ENCODE measurements at places on chromosomes 5 and 9.

DNA sequence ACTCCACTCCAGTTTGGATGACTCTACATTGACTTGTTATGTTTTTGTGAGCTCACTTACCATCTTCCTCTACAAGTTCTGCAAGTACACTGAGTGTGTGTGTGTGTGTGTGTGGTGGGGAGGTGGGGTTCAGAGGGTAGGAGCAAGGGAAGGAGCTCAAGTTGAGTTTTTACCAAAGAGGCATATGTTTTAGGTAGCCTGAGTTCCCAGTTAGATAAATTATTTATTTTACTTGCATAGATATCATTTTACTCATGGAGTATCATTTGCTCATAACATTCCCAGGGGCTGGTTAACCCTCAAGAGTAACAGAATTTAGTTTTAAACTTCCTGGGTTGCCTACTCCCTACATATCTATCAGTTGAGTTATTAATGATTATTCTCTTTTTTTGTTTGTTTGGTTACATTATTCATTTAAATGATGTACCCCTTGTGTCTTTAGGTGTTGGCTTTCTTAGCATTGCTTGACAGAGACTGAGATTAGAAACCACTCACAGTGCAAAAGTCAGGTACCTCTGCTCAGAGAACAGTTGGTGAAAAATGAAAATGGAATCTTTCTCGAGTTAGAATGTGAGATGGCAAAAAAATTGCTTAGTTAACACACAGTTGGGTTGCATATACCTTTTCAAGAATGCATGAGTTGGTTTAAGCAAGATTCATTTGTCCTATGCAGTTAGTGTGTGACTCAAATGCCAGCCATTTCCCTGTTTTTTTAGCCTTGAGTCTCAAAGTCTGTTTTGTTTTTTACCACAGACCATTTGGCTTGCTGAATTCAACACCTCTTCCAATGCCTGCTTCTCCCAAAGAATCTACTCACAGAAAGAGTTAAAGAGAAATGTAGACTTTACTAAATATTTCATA is 29.2 kb downstream of the TNFSF8 start:
- no peak for DNase-seq

DNA sequence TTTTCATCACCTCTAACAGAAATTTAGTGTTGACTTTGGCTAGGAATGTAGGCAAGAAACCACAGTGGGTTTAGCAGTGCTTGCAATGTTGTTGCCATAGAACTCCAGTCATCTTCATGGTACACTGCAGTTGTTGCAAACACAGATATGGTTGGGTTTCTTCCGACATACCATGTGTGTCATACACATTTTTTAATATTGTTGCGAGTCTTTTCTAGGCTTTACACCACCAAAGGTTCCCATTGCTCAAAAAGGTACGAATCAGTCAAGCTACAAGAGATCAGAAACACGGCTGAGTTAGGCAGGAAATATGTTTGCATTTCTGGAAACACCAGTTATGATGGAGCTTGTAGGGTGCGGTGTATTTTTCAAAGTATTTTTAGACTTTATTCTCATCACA is 172.4 kb downstream of the SYK start:
- DNase-seq, result no peak

DNA sequence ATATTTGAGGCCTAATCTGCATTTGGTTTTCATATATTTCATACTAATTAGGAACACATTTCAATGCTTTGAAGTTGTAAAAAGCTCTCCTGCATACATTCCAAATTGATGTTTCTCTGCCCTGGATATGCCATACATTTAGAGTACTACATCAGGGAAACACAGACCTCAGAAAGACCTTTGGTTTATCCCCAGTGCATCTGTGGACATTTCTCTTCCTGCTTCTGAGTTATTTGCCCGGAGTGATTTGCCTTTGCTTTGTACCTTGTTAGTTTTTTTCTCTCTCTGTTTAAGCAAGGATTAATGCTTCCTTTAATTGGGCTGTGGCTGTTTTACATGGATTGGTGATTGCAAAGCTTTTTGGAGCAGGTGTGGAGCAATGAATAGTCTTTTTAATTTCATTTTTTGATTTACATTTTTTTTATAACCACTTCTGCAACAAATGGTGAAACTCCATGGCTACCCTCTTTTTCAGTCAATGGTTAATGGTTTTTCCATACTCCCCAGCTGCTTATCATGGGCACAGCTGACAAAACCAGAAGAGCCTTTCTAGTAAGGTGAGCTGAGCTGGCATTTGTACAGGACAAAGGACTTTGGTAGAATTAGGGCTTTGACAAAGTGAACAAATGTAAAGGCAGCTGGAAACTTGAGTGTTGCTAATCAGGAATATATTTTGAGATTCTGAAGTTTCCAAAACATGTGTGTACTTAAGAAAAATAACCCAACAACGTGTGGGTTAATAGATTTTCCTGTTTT is 54.2 kb downstream of the ZSWIM6 start:
- no peak for DNase-seq

- no peak for DNase-seq
These were observed 9.1 kb downstream of the S1PR3 start for GRCh38 chr9:89000371-89000781.

- no peak for DNase-seq
These were observed 30.8 kb downstream of the OR1J1 start for GRCh38 chr9:122446819-122447484.

DNA sequence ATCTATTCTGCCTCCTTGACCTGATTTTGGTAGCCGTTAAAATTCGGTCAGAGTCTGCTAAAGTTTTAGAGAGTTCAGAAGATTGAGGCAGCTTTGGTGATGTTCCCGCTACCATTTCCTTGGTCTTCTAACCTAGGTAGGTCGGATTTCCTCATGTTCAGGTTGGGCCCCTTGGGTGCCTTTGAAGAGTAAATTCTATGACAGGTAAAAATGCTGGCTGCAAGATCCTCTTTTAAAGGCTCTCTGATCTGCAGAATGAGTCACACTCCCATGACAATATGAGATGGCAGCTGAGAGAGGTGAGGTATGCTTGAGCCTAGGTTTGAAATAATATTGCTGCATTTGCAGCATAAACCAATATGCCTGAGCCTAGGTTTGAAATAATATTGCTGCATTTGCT is 198.9 kb downstream of the TSSK1B start:
- no peak for DNase-seq

DNA sequence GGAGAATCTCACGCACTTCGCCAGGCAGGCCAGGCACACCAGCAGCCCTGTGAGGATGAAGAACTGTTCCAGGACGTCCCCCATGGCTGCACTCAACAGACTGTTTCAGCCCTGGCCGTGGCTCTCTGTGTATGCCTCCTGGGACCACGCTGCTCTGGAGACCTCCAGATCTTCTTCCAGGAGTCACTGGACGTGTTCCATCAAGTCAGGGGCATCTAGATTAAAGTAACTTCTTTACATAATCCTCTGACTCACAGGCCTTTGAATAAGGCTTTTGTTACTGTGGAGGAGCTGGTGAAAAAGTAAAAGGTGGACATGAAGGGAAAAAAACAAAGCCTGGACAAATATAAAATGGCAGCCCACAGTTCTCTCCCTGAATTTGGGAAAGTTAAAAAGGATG is at the start of gene HSD17B3:
Gene HSD17B3, minus strand, starts transcription at position 156 of the 400 bp plus-strand sequence. Its CDS starts 72 bp downstream, at position 84.
- DNase-seq, result no peak

GRCh38 chr5:36305571-36306326 is 4.0 kb upstream of the RANBP3L start:
- DNase-seq, result no peak

DNA sequence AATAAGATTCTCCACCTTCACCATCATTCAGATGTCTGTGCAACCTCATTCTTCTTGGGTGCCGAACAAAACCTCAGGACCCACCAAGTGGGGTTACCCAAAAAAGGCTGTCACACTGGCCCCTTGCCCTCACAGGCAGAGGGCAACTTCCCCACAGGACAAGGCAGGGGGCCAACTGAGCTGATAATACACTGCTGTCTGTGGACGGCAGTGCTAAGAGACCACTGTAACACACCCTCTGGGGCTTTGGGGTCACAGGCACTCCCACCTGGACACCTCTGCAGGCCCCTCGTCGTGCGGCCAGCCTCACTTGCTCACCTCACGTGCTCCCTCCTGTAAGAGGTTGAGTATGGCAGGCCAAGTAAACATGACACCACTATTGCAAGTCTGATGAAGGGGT is 515.8 kb upstream of the COX7C start:
- DNase-seq, result no peak

GRCh38 chr5:180216646-180217171 is 7.7 kb upstream of the RASGEF1C start:
- no peak for DNase-seq

DNA sequence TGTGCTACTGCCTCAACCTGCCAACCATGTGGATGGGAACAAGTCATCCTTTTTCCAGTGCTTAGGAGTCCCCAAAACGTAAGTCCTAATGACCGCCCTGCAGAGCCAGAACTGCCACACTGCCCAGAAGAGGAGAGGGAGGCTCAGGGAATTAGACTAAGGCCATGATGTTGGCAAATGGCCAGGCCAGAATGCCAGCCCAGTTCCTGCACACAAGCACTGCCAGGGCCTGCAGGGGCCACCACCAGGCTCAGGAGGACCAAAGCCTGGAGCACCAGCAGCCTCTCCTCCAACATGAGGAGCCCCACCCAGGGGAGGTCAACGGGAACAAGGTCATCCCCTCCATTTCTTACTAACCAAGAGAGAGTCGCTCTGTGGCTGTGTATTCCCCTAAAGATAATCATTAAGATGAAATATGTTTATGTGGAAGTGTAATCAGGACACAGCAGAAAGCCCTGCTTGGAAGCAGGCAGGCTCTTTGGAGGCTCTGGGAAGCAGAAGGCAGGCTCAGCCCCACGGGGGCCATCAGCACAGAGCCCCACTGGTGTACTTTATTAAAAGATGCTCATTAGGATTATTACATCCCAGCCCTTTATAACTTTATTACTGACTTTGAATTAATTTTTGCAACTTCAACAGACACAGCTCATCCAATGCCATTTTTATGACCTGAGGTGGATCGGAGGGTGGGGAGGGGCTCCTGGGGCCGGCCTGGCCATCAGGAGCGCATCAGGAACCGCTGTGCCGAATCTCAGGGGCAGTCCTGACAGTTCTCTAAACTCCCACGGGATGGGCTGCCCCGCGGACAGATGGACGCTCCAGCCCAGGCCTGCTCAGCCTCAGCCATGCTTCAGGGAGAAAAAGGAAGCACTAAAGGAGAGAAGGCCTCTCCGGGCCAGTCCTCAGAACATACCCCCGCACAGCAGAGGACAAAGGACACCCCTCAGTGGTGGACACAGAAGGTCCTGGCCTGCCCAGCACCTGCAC is 127.0 kb downstream of the ADAMTS2 start:
- DNase-seq, result no peak

- DNase-seq, result no peak
These were observed 1.9 kb upstream of the LCN1 start for GRCh38 chr9:135519179-135519971.

- no peak for DNase-seq
These were observed 101.7 kb downstream of the UBAP2 start for GRCh38 chr9:33946779-33947535.

- DNase-seq, result no peak
These were observed 58.0 kb downstream of the FXN start for GRCh38 chr9:69093471-69094103.

All from omental fat pad (tissue), 4 donors.